ENCODE measurements at places on chromosomes 16 and 17.

- DNase-seq: no peak
Measured at GRCh38 chr17:68204736-68205135, 43.1 kb upstream of the AMZ2 start.

DNA sequence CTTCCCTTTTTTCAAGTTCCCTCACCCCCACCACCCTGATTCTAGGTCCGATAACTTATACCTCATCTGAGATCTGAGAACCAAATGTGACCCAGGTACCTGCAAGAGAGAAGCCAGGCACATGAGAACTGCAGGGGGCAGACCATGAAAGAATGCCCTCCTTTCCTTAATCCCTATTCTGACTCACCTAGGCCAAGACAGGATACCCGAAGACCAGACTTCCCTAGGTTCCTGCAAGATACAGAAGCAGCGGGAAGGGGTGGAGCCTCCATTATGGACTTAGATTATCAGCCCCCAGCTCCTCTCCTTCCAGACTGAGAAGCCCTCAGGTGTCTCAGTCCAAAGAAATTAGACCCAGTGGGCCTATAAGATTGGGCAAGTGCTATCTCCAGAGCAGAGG lies 2.1 kb downstream of the KCNAB3 start:
- no peak for DNase-seq

DNA sequence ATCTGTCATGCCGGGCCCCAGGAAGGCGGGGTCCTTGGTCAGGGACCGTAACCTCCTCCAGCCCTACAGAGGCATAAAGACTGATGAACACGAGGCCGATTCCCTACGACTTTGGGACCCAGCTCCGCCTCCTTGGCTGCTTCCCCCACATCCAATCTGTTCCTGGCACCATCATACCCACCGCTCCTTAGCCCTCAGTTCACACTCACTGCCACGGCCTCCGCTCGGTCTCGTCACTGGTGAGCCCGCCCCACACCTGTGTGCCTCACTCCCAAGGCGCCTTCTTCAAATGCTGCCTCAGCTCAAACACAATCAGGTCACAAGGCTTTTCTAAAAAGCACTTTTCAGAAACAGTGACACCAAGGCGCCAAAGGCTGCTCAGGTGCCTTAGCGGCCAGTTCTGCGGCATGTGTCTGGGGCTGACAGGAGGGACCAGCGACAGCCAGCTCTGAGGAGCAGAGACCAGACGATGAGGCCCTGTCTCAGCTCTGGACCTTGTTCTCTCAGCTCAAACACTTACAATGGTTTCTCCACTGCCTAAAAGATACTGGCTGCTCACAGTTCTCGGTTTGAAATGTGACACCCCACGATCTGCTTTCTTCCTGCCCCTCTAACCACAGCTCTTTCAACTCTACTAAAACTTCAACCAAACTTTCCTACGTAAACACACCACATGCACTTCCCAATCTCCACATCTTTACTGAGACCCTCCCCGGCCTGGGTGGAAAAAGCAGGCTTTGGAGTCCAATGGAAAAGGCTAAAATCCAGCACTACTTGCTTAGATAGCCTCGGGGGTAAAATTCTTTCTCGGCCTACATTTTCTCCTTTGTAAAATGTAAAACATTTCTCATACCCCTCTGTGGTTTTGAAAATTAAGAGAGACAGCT lies 33.2 kb downstream of the CYB5D2 start:
- peak; percentile 58 for DNase-seq

- no peak for DNase-seq
Measured at GRCh38 chr16:81632392-81633146, 146.5 kb upstream of the PLCG2 start.

GRCh38 chr17:68169840-68170239 lies 78.0 kb upstream of the AMZ2 start:
- DNase-seq: no peak

- DNase-seq: no peak
Measured at GRCh38 chr17:61097781-61098180, 301.9 kb upstream of the TBX2 start.

GRCh38 chr17:65066901-65067300 lies 10.4 kb upstream of the GNA13 start:
- DNase-seq: no peak

DNA sequence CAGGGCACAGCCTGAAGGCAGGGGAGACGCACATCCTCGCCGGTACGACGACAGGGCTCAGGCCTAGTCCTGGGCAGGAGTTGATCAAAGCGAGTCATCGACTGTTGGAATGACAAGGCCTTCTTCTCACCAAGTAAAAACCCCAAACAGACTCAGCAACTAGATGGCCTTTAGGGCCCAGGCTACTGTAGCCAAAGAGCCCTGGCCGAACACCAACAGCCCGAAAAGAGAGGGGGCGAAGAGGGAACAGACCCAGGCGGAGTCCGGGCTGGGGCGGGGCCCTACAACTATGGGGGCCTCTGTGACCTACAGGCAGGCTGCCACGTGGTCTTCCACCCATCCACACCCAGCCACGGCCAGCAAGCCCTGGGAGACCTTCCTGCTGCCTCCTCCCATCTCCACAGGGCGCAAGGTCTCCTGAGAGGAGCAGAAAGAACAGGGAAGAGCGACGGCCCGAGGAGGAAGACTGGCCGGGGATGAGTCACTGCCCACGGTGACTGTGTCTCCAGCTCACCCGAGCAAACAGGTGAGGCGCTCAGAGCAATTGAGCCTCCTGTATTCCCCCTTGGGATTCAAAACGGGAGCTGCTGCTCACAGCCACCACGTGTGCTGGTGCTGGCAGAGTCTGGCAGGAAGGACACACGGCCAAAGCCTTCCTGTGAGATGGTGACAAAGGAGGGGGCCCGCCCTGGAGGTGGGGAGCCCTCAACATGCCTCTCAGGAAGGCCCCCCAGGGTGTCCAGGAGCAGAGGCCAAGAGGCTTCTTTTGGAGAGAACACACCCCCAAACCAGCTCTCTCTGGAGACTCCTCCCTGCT lies 17.7 kb downstream of the SLC16A3 start:
- DNase-seq: no peak

DNA sequence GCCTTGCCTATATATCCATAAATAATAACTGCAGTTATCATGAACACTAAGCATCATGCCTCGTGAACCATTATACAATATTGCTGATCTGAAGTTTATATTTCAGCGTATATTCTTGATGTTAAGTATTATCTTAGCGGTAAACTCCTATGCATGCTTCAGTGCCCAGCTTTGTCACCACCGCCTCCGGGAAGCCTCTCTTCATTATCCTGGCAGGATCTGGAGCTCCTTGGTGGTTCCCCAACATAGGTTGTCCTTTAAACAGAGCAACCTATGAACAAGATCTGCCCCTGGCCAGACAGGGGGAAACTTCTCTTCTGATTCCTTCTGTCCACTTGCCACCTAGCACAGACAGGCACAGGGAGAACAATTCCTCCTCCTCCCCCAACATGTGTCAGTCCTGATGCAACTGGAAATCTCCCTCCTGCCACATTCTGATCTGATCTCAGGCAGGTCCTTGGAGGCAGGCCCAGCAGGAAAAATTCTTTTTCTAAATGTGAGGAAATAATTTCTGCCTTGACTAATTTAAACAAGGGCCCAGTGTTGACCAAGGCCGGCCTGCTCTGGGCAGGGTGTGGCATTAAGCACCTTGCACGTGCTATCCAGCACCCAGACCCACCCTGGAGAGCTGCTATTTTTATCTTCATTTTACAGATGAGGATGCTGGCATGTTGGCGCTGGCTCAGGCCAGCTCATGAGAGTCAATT lies 22.4 kb downstream of the SPNS2 start:
- DNase-seq: no peak

- no peak for DNase-seq
Measured at GRCh38 chr17:80703142-80703478, 158.5 kb downstream of the RPTOR start.

- peak; percentile 91 for DNase-seq
Measured at GRCh38 chr17:50956750-50957523, 90.8 kb upstream of the TOB1 start.

DNA sequence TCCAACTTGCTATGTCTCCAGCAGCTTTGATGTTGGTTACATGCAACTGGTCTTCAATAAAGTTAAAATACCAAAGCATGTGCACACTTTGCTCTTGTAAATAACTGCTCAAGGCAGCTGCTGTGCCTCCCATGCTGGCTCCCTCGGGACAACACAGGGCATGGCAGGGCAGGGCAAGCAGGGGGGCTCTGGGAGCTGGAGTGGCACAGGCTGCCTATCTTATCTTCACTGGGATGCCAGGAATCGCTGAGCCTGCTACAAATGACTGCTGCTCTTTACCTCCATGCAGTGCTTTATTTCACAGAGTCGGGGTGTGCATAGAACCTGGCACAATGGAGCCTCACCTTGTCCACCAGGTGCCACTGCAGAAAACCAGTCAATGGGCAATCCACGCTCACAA lies 21.8 kb downstream of the PEMT start:
- no peak for DNase-seq

GRCh38 chr16:70428178-70428998 lies 10.5 kb downstream of the ST3GAL2 start:
- DNase-seq: peak; percentile 94

DNA sequence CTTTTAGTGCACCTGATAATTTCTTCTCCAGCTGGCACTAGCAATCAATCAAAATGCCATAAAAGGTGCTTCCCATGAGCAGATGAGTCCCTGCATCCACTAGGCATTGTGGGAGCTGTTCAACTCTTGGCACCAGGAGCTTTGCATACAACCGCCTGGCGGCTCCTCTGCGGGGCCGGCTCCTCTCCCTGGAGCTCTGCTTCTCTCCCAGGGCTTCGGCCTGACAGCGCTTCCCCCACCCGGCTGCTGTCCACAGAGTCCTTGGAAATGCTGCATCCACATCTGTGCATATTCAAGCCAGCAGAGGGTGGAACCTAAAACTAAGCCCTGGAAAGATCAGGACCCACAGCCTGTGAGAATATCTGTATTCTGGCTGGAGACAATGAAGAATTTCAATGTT lies 62.9 kb downstream of the LMF1 start:
- DNase-seq: no peak

DNA sequence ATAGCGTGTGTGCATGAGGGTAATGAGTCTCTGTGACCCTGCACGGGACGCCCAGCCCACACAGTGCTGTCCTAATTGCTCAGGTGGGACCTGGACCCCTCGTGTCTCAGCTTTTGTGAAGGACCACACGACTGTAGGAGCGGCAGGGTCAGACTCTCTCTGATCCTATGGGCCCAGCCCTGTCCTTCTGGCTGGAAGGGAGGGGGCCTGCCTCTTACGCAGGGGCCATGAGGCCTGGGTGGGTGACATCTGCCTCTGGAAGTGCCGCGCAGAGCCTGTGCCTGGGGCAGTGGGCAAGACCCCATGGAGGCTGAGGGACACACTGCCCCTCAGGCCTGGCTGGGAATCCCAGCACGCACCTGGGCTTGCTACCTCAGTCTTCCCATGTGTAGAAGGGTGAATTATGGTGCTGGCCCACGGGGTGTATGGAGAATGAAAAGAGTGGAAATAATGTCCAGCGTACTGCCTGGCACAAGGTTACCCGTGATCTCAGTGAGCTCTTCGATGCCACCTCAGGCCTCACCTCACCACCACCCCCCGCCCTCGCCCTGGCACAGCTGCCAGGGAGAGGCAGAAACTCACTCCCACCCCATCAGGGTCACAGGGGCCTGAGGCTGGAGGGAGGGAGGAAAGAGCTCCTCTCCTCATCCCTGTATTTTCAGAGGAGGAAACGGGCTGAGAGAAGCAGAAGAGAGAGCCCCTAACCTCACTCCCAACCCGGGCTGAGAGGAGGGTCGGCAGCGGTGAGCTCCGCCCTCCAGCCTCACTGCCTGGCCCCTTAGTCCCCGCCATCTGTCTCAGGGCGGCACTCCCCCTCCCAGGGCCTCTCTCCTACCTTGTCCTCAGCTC lies 27.1 kb upstream of the DBNDD1 start:
- peak; percentile 93 for DNase-seq

GRCh38 chr16:78437352-78437968 lies 338.0 kb downstream of the WWOX start:
- DNase-seq: no peak

DNA sequence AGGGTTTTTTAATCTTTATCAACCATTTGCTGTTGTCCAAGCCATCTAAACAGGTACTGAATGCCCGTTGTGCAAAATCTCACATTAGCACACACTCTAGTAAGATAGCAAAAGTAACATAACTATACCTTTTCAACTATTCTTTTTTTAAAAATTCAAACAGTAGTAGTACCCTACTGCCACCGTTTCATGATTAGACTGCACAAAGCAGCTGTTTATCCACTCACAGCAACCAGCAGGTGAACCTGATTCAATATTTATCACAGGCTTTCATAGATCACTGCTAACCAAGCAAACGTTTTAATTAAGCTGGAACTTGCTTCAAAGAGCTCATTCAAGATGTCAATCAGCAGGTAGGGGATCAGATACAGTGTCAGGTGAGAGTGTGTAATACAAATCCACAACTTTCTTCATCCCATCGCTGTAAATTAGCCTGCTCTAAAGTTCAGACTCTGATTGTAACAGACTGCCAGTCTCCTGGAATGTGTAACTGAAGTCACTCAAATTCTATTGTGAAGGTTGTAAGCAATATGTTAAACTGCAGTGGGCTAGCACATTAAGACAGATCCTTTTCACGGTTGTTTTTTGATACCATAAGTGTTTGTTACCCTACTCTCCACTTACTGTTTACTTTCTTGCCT lies 47.3 kb downstream of the BRIP1 start:
- no peak for DNase-seq

GRCh38 chr16:73274140-73274539 lies 226.2 kb upstream of the ZFHX3 start:
- no peak for DNase-seq

GRCh38 chr17:41762841-41763240 lies 23.7 kb downstream of the JUP start:
- peak; percentile 28 for DNase-seq

DNA sequence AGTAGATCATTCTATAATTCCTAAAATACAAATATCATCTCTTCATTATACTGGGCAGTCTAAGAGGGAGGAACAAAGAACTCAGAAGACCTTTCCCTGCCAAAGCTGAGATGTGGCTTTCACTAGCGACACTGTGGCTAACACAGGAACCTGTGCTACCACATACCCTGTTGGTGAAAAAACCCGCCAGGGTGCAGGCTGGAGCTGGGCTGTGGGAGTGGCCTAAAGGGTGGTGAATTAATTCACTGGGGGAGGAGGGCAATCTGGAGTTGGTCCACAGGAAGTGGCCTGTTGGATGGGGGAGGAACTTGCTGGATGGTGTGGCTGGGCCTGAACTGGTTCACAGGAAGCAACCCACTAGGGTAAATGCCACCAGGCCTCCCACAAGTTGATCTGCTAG lies 7.4 kb downstream of the ZNF594 start:
- no peak for DNase-seq

DNA sequence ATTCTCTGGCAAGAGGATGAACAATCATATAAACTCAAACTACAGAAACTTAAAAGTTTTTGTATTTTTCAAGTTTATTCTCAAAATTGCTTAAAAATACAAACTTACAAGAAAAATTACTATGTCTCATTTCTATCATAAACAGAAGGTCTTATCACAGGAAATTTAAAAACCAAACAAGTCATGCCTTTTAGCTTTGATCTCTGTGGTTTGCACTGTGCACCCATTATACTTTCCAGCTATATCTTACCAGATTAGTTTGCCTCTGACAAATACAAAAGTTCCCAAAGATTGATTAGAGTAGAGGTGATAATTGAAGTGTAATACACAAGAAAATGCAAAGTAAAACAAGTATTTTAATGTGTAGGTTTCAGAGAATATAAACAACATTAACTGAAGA lies 117.4 kb downstream of the MYO1D start:
- DNase-seq: no peak

- DNase-seq: no peak
Measured at GRCh38 chr16:58518083-58518979, 3.0 kb downstream of the SETD6 start.

GRCh38 chr17:44417553-44417952 lies 28.1 kb upstream of the ITGA2B start:
- no peak for DNase-seq

- DNase-seq: no peak
Measured at GRCh38 chr16:87420026-87421002, 28.2 kb downstream of the MAP1LC3B start.
